ENCODE measurements at places on chromosomes 5 and 9.

DNA sequence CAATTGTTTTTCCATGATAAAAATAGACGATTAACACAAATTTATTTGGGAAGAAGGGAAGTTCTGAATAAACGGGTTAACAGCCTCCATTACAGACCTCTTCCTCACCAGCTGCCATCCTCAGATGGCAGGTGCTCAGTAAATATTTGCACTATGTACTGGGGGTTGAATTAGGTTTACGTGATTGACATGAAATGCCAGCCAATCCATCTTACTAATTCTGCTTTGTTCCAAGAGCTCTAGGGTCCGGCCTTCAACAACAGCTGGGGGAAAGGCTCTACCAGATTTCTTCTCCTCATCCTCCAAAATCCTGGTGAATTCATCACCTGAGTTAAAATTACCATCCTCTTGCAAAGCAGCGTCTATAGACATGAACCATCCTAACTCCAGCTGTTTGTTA lies 104.6 kb downstream of the MTX3 start:
- no peak for DNase-seq

DNA sequence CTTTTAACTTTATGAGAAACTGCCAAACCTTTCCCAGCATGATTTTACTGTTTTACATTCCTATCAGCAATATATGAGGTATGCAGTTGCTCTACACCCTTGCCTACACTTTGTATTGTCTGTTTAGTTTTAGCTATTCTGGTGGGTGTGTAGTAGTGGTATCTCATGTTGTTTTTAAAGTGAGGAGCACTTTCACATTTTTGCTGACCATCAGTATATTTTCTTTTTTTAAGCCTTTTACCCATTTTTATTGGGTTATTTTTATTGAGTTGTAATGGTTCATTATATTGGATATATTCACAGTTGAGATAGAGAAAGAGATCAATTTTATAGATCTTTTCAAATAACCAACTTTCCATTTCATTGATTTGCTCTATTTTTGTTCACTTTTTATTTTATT lies 102.4 kb downstream of the BARX1 start:
- DNase-seq, result no peak

GRCh38 chr5:80059354-80059980 lies 24.3 kb downstream of the THBS4 start:
- no peak for DNase-seq

GRCh38 chr5:64147849-64148441 lies 17.7 kb upstream of the RNF180 start:
- no peak for DNase-seq

GRCh38 chr9:113734826-113735225 lies 141.3 kb upstream of the ZNF618 start:
- DNase-seq, result no peak

GRCh38 chr9:114428466-114428865 lies 40.7 kb upstream of the AKNA start:
- no peak for DNase-seq

GRCh38 chr5:73027361-73027760 lies 71.5 kb downstream of the FCHO2 start:
- no peak for DNase-seq

- no peak for DNase-seq
Observed at GRCh38 chr9:116942593-116943061, 255.5 kb downstream of the TRIM32 start.
